ENCODE measurements at places on chromosomes 2 and 18. TPM values are rescaled to one million over a fixed set of nuclear protein-coding genes. Genes with fewer than 3 reads are reported as not detected.
A peak's percentile ranks its signal among the peaks of the same experiment; 100 is the strongest.

GRCh38 chr18:3554091-3554601 is 104.2 kb downstream of the TGIF1 start:
- no peak overlapping the region for H3K27ac ChIP-seq
- H3K4me3 ChIP-seq: no peak overlapping the region
- no peaks in the 10 kb centered on the region for H3K36me3 ChIP-seq
- H3K4me1 ChIP-seq: no peaks in the 10 kb centered on the region
- ATAC-seq: no peak

GRCh38 chr2:240362826-240363745 is 72.4 kb upstream of the GPC1 start:
- no peaks in the 10 kb centered on the region for H3K27me3 ChIP-seq
- H3K4me3 ChIP-seq: no peak overlapping the region
- no peak for ATAC-seq
- H3K4me1 ChIP-seq: no peaks in the 10 kb centered on the region
- no peaks in the 10 kb centered on the region for H3K36me3 ChIP-seq

DNA sequence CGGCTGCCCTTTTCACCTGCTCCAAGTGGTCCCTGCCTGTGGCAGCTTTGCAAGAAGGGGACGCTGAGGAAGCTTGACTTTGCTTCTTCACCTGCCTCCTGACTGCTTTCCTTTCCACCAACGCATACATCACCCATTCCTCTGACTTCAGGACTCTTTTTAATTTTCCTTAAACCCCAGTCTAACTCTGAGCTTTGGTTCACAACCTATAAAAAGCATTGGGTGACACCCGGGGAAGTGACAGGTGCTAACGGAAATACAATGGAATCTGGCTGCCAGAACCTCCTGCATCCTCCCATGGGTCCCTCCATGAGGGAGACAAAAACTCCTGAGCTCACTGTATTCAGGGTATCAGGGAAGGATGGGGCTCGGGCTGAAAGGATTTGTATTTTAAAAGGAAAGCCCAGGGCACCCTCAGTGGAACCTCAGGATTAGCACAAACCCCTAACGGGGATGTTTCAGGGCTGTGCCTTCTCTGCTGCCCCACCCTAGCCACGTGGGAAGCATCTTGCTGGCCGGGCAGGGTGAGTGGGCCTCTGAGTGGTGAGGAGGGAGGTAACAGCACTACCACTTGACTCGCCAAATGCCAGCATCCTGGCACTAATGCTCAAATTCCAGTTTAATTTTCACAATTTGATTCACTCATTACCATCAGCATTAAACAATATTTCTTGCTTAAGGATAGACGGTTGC is 284.8 kb downstream of the CELF4 start:
- no peak overlapping the region for H3K27ac ChIP-seq
- H3K36me3 ChIP-seq: no peaks in the 10 kb centered on the region
- no peak for ATAC-seq
- H3K4me3 ChIP-seq: no peak overlapping the region

- peak overlapping the region; percentile 63 for H3K4me3 ChIP-seq
- H3K36me3 ChIP-seq: no peaks in the 10 kb centered on the region
- no peak overlapping the region for H3K27ac ChIP-seq
- no peaks in the 10 kb centered on the region for H3K4me1 ChIP-seq
- H3K27me3 ChIP-seq: peaks cover 51% of the 10 kb centered on the region
These were observed 627 bp upstream of the GALR1 start for GRCh38 chr18:77248873-77249568.

- no peak for ATAC-seq
- H3K4me1 ChIP-seq: no peaks in the 10 kb centered on the region
- H3K27ac ChIP-seq: no peak overlapping the region
- peaks cover 63% of the 10 kb centered on the region for H3K27me3 ChIP-seq
- no peaks in the 10 kb centered on the region for H3K36me3 ChIP-seq
These were observed 1.9 kb downstream of the GLI2 start for GRCh38 chr2:120737340-120738101.

DNA sequence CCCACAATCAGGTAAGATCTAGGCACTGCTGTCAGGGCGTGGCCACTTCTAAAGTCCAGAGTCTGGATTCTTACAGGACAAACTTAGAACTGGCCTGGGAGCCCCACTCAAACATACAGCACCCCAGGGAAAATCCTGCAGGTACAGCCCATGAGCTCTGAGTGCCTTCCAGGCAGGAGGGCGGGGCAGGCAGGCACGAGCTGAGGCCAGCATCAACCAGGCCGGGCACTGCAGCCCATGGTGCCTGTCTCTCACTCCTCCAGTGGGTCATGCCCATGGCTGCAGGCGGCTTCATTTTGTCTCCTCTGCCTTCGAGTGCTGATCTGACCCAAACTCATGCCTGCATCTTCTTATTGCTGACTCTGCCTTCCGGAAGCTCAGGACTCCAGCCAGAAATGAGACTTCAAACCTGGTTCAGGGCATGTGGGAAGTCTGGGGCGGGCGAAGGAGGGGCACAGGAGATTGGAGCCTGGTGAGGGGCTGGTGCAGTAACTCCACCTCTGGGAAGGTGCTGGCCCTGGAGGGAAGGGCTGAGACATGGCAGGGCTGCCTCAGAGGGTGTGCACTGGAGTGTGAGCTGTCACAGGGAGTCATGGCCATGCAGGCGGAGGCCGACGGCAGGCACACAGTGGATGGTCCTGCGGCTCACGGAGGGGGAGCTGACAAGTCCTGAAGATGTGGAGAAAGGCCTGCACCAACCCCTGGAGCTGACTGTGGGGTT is 40.5 kb downstream of the HS6ST1 start:
- H3K27me3 ChIP-seq: no peaks in the 10 kb centered on the region
- ATAC-seq: no peak
- H3K4me3 ChIP-seq: no peak overlapping the region

DNA sequence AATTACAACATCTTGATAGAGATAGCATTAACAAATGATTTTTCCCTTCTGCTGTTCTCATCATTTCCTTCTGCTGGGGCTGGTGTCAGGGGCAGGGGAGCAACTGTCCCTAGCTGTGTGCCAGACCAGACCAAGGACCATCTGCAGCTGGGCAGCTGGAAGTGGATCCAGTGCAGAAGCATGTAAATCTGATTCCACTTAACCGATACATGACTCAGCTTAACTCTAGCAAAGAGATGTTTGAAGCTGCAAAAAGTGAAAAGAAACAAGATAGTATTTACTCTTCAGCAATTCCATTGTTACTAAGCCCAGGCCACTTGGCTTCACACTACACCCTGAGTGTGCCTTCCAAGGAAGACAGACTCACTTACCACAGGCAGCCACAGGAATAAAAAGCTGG is 151.1 kb downstream of the GALNT1 start:
- H3K4me1 ChIP-seq: no peaks in the 10 kb centered on the region
- H3K27me3 ChIP-seq: no peaks in the 10 kb centered on the region
- no peak for ATAC-seq

DNA sequence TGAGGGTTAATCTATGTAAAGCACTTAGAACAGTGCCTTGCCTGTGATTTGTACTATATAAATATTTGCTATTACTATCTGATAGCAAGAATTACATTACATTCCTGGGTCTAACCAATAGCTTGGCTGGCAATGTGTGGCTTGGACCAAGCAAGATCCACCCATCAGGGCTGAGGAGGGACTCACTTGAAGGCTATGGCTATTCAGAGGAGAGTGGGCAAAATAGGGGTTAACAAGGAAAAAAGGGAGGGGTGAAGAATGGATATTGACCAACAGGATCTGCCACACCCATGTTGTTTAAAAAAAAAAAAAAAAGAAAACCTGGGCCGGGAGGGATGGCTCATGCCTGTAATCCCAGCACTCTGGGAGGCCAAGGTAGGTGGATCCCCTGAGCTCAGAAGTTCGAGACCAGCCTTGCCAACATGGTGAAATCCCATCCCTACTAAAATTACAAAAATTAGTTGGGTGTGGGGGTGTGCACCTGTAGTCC is 20.0 kb upstream of the TMBIM1 start:
- no peak for ATAC-seq
- H3K4me3 ChIP-seq: no peak overlapping the region
- H3K27ac ChIP-seq: no peak overlapping the region
- no peaks in the 10 kb centered on the region for H3K36me3 ChIP-seq

DNA sequence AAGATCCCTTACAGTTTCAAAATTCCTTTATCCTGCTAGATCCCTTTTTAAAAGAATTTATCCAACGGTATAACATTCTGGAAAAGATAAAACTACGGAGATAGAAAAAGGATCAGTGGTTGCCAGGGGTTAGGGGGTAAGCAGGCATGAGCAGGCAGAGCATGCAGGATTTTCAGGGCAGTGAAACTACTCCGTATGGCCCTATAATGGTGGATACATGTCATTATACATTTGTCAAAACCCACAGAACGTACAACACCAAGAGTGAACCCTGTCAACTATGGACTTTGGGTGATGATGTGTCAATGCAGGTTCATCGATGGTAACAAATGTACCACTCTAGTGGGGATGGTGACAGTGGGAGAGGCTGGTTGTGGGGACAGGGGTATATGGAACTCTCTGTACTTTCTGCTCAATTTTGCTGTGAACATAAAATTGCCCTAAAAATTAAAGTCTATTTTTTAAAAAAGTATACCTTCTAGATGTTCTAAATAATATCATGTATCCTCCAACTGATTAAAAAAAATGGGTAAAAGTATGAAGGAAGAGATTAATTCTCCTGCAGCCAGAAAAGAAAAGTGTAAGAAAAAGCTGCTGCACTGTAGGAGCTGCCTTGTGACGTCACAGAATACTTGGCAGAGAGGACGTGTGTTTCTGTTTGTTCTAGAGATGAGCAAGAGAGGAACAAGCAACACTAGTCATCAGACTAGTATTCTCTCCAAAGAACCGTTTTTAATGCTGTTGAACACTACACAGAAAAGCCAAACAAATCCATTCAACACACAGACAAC is 23.6 kb downstream of the ANKRD44 start:
- H3K27ac ChIP-seq: peak overlapping the region; percentile 96
- H3K4me3 ChIP-seq: peak overlapping the region; percentile 87
- peaks cover 50% of the 10 kb centered on the region for H3K36me3 ChIP-seq
- peaks cover 57% of the 10 kb centered on the region for H3K4me1 ChIP-seq

DNA sequence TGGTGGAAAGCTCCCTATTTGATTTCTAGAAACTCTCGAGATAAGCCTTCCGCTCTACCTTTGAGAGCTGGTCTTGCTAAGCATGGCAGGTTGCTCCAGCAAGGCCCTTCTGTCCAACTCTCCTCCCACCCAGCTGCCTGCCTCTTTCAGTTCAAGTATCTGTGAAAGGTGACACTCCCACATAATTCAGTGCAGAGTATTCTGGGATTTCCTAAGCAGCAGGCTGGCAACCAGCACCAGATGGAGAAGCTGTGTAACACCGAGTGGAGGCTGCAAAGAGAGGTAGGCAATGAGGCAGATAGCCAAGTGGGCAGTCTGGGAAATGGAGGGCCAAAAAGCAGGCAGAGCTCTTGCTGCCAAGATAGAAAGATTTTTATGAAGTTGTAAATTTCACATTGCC is 88.4 kb upstream of the CAVIN2 start:
- H3K27me3 ChIP-seq: peaks cover 32% of the 10 kb centered on the region
- H3K36me3 ChIP-seq: no peaks in the 10 kb centered on the region
- H3K4me3 ChIP-seq: no peak overlapping the region
- no peaks in the 10 kb centered on the region for H3K4me1 ChIP-seq
- H3K27ac ChIP-seq: no peak overlapping the region

GRCh38 chr2:206212673-206213513 is 53.2 kb downstream of the EEF1B2 start:
- no peak overlapping the region for H3K4me3 ChIP-seq
- no peak for ATAC-seq
- H3K36me3 ChIP-seq: no peaks in the 10 kb centered on the region
- H3K27me3 ChIP-seq: peaks cover 13% of the 10 kb centered on the region
- no peak overlapping the region for H3K27ac ChIP-seq

GRCh38 chr2:141075753-141076152 is 1055.1 kb downstream of the LRP1B start:
- H3K27ac ChIP-seq: no peak overlapping the region
- H3K4me1 ChIP-seq: no peaks in the 10 kb centered on the region
- no peak for ATAC-seq
- no peaks in the 10 kb centered on the region for H3K36me3 ChIP-seq

- H3K27me3 ChIP-seq: peaks cover 35% of the 10 kb centered on the region
- H3K27ac ChIP-seq: no peak overlapping the region
- no peak overlapping the region for H3K4me3 ChIP-seq
- H3K4me1 ChIP-seq: no peaks in the 10 kb centered on the region
These were observed 9.0 kb downstream of the GBX2 start for GRCh38 chr2:236158969-236159777.

DNA sequence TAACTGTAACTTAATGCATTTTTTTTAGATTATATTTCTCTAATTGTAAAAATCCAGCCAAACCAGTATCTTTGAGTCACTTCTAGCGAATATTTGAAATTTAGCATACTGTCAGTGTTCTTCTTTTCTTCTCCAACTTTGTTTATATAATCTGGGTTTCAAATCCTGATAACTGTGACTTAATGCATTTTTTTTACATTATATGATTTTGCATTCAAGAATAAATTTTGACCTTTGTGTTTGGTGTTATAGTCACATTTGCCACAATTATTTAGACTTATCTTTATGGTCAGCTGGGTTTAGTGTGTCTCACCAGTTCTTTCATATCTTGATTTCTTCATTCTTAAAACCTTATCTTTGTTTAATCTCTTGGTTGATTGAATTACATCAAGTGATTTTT is 345.7 kb downstream of the SLC4A3 start:
- no peaks in the 10 kb centered on the region for H3K4me1 ChIP-seq
- H3K4me3 ChIP-seq: no peak overlapping the region
- no peak overlapping the region for H3K27ac ChIP-seq
- no peaks in the 10 kb centered on the region for H3K27me3 ChIP-seq
- H3K36me3 ChIP-seq: no peaks in the 10 kb centered on the region

GRCh38 chr2:96342085-96342484 is 6.5 kb downstream of the NCAPH start:
- peak; percentile 79 for ATAC-seq
- H3K27ac ChIP-seq: peak overlapping the region; percentile 90
- H3K4me3 ChIP-seq: peak overlapping the region; percentile 73
- H3K36me3 ChIP-seq: peaks cover 79% of the 10 kb centered on the region

DNA sequence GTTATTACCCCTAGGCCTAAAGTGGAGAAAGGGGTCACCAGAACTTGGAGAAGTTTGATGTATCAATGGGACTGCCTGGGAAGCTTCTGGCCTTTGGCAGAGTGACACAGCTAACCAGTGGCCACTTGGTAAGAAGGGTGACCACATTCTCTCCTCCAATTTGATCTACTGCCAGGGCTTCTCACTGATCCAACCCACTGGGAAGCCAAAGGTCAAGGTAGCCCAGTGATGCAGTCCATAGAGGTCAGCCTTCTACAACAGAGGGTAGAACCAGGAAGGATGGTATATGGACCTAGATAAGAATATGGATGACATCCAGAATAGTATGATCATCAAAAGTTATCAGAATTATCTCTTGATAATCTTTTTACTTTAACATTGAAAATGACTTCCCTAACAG is 493.6 kb downstream of the NYAP2 start:
- peaks cover 16% of the 10 kb centered on the region for H3K27me3 ChIP-seq
- H3K27ac ChIP-seq: no peak overlapping the region
- no peaks in the 10 kb centered on the region for H3K4me1 ChIP-seq
- no peaks in the 10 kb centered on the region for H3K36me3 ChIP-seq

GRCh38 chr2:145096582-145096981 is 576.7 kb upstream of the ZEB2 start:
- no peak for ATAC-seq
- no peak overlapping the region for H3K27ac ChIP-seq
- H3K27me3 ChIP-seq: peaks cover 6% of the 10 kb centered on the region
- H3K4me1 ChIP-seq: no peaks in the 10 kb centered on the region
- H3K4me3 ChIP-seq: no peak overlapping the region

SLC25A52 gene
- not detected for total RNA-seq

MZT2B gene
- total RNA-seq: 373 TPM

FTCDNL1 gene
- 1.3 TPM for total RNA-seq

SP140L gene
- total RNA-seq: 70.4 TPM

MARCO gene
- not detected for total RNA-seq

PAX8 gene
- 1.6 TPM for total RNA-seq

NEU2 gene
- total RNA-seq: not detected

CD8A gene
- total RNA-seq: 2.7 TPM

LCT gene
- total RNA-seq: 1.0 TPM

MAP3K19 gene
- total RNA-seq: not detected

C2orf66 gene
- 1.0 TPM for total RNA-seq

THADA gene
- total RNA-seq: 36.9 TPM

DSC2 gene
- not detected for total RNA-seq
